ENCODE measurements at places on chromosomes 12 and 14. TPM values are rescaled to one million over a fixed set of nuclear protein-coding genes. Genes with fewer than 3 reads are reported as not detected.

DNA sequence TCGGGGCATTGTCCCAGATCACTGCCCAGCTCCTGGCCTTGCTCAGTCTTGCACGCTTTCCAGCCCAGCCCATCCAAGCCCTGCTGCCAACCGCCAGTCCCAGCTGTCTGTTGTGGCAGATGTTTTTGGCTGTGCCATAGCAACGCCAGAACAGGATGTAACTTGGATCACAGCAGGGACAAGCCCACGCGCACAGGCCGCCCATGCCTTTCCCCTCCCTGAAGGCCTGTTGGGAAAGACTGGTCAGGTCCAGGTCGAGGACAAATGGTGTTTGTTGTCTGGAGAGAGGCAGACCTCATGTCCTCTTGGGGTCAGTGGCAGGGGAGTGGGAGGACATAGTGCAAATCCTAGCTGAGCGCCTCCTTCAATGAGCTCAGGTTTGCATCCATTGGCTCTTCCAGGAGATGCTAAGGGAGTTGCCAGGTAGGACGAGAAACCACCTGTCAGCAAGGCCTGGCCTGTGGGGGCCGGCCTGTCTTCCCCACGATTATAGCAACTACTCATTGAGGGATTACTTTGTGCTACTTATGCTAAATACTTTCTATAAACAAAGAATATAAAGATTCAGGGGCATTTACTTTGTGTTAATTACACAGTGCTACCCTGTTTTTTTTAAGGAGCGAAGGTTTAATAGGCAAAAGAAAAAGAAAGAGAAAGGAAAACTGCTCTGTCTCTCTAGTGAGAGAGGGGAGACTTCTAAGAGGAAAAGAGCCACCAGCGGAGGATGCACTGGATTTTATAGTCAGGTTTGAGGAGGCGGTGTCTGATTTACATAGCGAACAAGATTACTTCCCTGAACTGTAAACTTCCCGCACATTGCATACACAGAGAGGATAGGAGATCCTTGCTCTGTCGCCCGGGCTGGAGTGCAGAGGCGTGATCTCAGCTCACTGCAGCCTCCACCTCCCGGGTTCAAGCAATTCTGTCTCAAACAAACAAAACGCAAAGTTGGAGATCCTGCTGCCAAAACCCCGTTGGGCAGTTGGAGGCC, 42.8 kb upstream of the CORO1C start:
- DNase-seq: no peak

DNA sequence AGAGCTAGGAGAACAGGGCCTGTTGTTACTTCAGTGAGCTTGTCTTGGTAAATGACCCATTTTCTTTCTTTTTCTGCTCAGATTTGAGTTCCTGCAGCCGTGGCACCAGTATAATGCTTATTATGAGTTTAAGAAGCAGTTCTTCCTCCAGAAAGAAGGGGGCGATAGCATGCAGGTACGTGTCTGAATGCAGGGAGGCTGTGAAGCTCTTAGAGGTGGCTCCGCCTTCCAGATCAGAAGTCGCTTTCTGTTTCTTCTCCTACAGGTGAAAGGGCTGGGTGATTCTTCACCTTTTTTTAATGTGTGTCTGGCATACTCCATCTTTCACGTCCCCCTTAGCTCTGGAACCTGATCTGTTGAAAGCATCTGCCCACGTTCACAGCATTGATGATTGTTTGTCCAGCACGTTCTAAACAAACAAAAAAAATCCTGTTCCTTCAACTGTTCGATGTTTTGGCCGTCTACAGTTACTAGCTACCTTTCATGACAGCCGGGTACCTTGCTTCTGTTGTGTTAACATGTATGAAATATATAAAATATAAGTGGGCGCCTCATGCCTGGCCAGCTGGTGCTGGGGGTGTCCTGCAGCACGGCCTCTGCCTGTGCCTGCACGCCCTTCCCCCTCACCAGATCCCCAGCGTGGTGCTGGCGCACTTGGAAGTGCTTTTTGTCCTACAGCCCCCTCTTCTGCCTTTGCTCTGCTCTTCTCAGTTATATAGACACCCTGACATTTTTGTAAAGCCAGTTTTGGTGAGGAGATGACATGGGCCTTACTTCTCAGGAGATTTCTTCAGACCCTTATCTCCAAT, 44.6 kb downstream of the SFSWAP start:
- DNase-seq: peak; percentile 61

- DNase-seq: peak; percentile 84
These were observed 90.2 kb downstream of the NTN4 start for GRCh38 chr12:95700316-95700785.

DNA sequence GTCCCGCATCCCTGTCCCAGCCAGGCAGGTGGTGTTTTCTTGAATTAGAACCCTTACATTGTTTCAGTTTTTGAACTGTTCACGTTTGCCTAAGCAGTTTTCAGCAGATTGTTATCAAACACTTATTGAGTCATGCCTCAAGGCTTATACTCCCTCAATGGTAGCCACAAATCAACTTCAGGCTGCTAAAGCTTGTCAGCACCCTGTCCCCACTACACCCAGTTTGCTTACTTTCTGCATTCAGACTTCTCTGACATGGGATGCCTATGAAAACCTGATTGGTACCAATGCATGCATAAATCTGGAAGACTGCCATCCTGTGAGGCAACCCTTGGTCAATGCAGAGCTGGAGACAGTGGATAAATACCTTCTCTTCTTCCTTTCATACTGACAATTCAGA, 225.4 kb downstream of the BTG1 start:
- peak; percentile 44 for DNase-seq

Gene CCDC60
- total RNA-seq: not detected

Data from PC-3 (cell line).